Stimulated activated naive CD4-positive, alpha-beta T cell (primary cell): ENCODE measurements at places on chromosomes 1 and 21.

DNA sequence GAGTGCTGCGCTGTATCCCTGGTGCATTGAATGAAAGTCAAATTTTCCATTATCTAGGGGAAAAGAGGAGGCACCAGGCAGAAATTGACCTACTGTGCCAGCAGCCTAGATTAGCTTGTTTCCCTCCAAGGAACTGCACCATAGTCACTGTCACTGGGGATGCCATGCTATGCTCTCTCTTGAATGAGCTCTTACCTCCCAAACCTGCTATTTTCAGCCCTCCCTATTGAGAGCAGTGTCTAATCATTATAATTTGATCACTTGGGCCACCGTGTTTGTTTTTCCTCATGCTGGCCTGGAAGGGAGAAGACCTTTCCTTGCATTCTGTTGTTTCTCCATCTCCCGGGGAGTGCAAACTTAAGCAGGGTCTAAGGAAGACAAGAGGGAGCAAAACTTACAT, 492.9 kb downstream of the SIPA1L2 start:
- DNase-seq = no peak

GRCh38 chr1:243542739-243543415, 287.0 kb downstream of the SDCCAG8 start:
- DNase-seq = no peak

GRCh38 chr1:155250246-155250632, 5.0 kb downstream of the ENTREP3 start:
- no peak for DNase-seq

DNA sequence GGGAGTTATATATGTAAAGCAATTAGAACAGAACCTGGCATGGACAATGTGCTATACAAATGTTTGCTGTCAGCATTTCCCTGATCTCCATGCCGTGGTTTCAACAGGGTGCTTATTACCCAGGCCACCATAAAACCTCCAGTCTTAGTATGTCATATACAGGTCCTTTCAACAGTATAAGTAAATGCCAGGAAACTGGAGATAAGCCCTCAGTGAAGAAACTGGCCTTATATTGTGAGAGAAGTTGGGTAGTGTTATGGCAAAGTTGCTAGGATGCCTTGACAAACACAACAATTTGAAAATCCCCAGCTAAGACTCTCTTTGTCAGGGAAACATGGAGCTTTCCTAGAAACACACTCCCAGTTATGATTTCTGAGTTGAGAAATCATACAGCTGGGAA, 850.2 kb upstream of the ADAMTS5 start:
- DNase-seq = no peak

DNA sequence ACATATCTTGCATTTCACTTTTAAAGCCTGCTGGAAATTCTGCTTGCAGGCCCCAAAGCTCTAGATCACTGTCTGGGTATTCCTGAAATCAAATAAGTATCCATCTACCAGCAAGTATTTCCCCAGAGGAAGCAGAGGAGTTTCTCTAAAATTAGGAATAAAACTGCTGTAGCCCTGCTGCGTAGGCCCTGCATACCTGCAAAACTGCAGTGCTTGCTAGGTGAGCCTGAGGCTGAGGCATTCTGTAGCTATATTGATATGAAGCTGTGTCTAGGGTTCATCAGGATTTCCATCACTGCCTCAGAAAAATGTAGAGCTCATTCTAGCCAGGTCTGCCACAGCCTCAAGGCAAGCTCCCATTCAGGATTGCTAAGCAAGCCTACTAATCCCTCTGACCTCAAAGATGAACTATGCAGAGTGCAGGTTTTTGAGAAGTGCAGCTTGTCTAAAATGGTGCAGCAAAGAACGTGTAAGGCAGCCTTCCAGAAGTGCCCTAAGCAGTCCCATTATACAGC, 28.7 kb downstream of the NPHS2 start:
- DNase-seq = no peak

DNA sequence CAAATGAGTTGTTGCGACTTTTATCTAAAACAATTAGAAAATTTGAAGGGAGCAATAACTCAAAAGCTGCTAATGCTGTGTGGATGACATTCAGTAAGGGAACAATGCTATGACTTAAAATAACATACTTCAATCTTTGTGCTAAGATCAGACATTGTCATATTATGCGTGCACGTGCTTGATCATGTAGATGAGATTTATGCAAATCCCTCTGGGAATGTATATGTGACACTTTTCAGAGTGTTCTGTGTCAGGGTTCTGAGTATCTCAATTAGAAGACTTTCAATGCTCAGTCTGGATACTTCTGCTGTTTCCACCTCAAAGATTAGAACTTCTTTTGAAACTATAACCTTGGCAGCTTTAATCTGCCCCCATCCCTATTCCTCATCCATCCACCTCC, 18.6 kb upstream of the POU2F1 start:
- no peak for DNase-seq

GRCh38 chr1:113747376-113747775, 11.9 kb downstream of the PHTF1 start:
- DNase-seq = no peak

- no peak for DNase-seq
These were observed 1363.9 kb upstream of the ADGRL2 start for GRCh38 chr1:80436851-80437250.

- DNase-seq = no peak
These were observed 29.3 kb downstream of the NIBAN1 start for GRCh38 chr1:184945029-184945428.

- peak; percentile 40 for DNase-seq
These were observed 17.6 kb downstream of the ATP8B2 start for GRCh38 chr1:154342836-154343472.

- DNase-seq = no peak
These were observed 115.3 kb downstream of the COLGALT2 start for GRCh38 chr1:183922197-183922596.

- no peak for DNase-seq
These were observed 86.5 kb upstream of the WNT4 start for GRCh38 chr1:22229379-22229778.

DNA sequence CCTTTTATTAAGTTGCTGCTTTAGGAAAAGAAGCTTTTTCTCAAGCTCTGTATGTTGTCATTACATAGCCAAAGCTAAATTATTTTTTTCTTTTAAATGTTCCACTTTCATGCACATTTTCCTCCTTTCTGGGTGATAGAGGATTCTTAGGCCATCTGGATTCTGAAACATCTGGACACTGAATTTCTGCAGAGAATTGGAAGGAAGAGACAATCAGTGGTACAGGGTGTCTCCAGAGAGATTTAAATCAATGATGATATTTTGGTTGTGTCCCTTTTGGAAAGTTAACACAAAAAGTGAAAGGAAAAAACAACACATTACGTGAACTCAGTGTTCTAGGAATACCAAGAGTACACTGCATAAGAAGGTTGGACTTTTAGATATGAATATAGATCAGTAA, 211.4 kb upstream of the PKN2 start:
- DNase-seq = no peak

DNA sequence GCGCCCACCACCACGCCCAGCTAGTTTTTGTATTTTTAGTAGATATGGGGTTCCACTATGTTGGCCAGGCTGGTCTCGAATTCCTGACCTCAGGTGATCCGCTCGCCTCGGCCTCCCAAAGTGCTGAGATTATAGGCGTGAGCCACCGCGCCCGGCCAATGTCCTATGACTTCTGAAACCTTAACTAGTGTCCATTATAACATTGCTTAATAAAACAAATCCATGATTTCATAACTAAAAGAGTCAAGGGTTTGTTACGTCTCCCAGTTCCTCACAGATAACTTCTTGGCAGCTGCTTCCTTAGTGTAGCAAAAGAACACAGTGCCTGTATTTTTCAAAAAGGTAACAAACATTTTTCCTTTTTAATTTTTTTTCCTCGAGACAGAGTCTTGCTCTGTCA, 53.6 kb downstream of the FBXO42 start:
- DNase-seq = no peak

DNA sequence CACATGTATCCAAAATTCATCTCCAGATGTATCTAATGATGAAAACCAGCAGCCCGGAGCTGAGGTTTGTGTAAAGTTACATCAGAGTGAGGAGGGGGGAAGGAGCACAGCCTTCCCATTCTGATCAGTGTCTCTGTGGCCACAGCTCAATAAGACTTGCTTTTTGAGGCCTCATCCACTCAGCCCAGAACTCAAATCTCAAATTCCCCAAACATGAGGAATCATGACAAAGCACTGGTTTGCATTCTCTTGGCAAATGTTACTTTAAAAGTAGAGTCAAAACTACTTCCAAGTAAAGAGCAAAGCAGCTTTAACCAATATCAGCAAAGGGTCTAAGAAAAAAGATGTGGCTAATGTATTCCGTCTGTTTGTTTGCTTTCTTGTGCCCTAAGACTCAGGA, 30.9 kb downstream of the CCN1 start:
- no peak for DNase-seq

DNA sequence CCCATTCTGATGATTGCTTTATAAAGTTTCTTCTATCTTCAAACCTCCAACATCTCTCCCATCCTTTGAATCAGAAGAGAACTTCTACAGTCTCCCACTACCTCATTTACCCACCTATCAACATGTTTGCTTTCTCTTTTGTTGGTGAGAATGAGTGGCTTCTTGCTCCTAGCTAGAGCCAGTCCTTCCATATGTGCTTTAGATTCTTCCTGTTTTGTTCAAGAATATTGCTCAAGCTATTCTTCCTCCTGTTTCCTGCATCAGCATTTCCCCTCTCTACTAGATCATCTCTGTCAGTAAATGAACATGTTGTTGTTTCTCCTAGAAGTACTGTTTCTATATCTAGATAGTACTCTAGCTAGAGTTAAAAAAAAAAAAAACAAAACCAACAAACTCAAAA, 6.3 kb downstream of the ATF6 start:
- DNase-seq = no peak

- no peak for DNase-seq
These were observed 70.0 kb upstream of the ETS2 start for GRCh38 chr21:38735626-38736206.

DNA sequence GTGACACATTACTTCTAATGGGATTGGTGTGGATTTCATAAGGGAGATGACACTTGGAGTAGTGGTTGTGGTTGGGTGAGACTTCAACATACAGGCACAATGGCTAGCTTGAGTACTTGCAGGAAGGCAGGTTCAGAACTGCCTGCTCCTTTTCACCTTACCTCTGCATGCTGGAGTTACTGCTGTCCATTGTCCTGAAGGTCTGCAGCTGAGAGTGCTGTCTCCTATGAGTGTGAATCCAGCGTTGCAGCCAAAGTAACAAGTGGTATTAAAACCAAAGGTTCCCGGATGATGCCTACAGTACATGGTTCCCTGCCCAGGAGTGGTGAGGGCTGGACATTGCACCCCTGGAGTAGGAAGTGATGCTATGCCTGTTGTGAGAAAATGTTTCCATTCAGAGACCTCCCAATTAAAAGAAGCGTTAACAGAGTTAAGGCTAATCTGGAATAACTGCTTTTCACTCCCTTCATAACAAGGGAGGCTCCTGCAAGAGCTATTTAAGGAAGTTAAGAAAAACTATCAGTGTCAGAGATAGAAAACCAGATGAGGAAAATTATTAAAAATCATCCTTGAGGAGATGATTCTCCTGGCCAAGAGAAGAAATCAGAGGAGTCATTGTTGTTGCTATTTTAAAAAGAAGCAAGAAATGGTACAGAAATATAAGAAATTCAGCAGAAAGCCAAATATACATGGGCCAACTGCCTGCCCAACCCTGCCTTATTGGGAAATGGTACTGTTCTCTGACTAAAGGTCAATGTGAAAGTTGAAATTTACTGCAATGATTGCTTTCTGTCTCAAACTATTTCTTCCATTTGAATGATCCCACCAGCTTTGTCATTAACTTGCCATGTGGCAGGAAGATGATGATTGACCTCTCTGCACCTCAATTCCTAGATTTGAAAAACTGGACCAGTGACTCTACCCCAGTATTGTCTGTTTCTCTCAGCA, 9.8 kb upstream of the F5 start:
- DNase-seq = no peak

DNA sequence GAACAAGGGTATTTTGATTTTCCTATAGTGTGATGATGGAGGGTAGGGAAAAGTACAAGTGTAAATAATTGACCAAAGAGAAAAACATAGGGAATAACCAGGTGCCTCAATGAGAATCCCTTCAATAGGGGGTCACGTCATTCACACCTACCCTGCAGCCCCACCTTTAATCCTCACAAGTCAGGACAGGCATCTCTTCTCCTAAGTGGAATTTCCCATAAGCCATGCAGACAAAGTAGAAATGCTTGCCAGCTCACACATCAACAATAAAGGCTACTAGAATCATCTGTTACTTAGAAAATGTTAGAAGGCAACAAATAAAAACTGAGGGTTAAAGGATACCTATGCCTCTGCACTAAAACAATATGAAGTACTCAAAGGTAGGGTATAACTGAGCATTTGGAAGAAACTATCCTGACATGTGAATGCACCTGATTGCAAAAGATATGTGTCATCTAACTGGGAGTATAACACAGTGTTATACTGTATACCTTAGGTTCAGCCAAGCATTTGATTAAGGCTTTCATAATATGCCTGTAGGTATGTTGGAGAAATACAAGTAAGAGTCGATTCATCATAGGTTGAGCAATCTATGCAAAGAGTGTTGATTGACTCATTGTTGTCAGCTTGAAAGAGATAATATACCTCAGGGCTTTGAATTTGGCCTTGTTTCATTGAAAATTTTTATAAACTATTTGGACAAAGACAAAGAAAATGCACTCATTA, 32.4 kb upstream of the ATP1A1 start:
- DNase-seq = no peak

DNA sequence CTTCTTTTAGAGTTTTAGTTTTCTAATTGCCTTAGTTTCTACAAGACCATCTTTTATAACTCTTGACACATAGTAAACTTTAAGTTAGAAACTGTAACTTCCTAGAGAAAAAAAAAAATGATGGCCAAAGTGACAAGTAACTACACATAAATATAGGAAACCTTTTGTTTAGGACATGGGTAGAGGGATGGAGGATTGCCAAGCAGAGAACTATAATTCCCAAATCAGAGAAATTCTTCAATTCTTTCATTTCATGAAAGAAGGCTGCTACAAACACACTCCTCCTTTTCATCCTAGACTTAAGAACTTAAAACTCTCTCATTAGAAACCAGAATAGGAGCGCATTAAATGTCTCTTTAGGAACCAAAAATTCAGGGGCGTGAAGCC, 125.0 kb downstream of the PTPN14 start:
- DNase-seq = no peak

- DNase-seq = no peak
These were observed 9.8 kb downstream of the NECTIN4 start for GRCh38 chr1:161079436-161080110.

GRCh38 chr1:172588296-172589291, 55.6 kb downstream of the SUCO start:
- DNase-seq = no peak

GRCh38 chr1:50658459-50659076, 235.3 kb upstream of the DMRTA2 start:
- no peak for DNase-seq

- no peak for DNase-seq
These were observed 46.9 kb downstream of the GIPC2 start for GRCh38 chr1:78092643-78093042.

- DNase-seq = no peak
These were observed 12.5 kb upstream of the KCNA3 start for GRCh38 chr1:110687250-110687649.

GRCh38 chr1:155125946-155126555, 1.6 kb upstream of the EFNA1 start:
- DNase-seq = no peak
